ENCODE measurements at places on chromosomes 13 and 19.

GRCh38 chr13:63107179-63107943 lies 1691.7 kb upstream of the PCDH20 start:
- H3K36me3 ChIP-seq, result no peaks in the 10 kb centered on the region
- no peak overlapping the region for H3K4me3 ChIP-seq
- no peak overlapping the region for H3K27ac ChIP-seq
- no peak for DNase-seq

DNA sequence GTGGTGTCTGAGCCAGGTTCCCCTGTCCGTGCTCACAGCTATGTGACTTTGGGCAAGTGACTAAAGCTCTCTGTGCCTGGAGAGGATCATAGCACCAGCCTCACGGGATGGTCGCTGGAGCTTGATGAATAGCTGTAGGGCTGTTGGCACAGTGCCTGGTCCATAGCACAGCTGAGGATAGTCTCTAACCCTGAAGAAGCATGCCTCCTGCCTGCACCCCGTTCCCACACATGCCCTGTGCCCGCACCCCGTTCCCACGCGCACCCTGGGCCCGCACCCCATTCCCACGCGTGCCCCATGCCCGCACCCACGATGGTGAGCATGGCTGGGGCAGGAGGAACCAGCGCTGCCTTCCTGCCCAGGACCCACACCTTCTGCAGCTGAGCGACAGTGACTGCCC lies 63.7 kb upstream of the F7 start:
- no peaks in the 10 kb centered on the region for H3K4me1 ChIP-seq
- no peaks in the 10 kb centered on the region for H3K36me3 ChIP-seq
- H3K27ac ChIP-seq, result peak overlapping the region; percentile 2
- H3K27me3 ChIP-seq, result no peaks in the 10 kb centered on the region
- no peak overlapping the region for H3K4me3 ChIP-seq

DNA sequence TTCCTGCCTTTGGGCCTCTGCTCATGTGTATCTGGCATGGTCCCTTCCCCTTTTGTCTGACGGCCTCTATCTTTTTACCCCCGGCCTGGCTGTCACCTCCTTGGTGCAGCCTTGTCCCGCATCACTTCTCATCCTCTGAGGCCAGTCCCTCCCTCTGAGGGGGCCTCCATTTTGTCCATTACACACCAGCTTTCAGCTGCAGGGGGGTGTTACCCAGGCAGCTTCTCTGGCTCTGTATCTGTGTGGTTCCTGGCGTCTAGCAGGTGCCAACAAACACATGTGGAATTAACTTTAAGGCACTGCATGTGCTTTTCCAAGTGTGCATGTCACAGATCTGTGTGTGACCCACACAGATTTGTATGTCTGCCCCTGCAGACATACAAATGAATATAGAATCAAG lies 52.4 kb downstream of the LYL1 start:
- peaks cover 99% of the 10 kb centered on the region for H3K4me1 ChIP-seq
- no peak for DNase-seq
- H3K36me3 ChIP-seq, result no peaks in the 10 kb centered on the region
- peak overlapping the region; percentile 100 for H3K27ac ChIP-seq

DNA sequence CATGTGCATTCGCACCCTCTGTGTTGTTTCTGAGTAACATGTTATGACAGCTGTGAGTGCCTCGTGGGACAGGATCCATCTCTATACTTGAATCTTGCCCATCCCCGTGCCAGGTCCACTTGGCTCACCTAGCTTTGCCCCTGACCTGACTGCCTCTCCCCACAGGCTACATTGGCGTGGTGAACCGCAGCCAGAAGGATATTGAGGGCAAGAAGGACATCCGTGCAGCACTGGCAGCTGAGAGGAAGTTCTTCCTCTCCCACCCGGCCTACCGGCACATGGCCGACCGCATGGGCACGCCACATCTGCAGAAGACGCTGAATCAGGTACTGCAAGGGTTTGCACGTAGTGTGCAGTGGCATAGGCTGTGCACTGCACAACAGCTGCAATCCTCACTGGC lies 53.2 kb downstream of the TMED1 start:
- no peak for DNase-seq
- no peaks in the 10 kb centered on the region for H3K27me3 ChIP-seq
- no peak overlapping the region for H3K27ac ChIP-seq
- H3K4me1 ChIP-seq, result peaks cover 4% of the 10 kb centered on the region

GRCh38 chr13:32471187-32471922 lies 43.4 kb upstream of the N4BP2L1 start:
- no peaks in the 10 kb centered on the region for H3K36me3 ChIP-seq
- no peak for DNase-seq
- H3K27ac ChIP-seq, result peak overlapping the region; percentile 15

DNA sequence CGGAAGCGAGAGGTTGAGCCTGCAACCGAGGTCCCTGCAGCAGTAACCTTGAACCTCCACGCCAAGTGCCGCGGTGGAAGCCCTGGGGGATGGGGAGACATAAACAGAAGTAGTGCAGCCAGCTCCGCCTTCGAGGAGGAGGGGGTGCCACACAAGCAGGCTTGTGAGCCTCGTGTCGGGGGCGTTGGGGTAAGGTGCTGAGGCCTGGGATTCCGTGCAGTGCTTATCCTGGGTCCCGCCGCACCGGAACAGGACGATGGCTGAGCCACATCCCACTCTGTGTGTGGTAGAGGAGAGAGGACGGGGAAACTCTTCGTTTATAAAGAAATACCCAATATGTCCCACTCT lies 51.0 kb downstream of the SOX1 start:
- H3K4me1 ChIP-seq, result no peaks in the 10 kb centered on the region
- H3K4me3 ChIP-seq, result no peak overlapping the region
- H3K27me3 ChIP-seq, result no peaks in the 10 kb centered on the region
- no peak for DNase-seq

DNA sequence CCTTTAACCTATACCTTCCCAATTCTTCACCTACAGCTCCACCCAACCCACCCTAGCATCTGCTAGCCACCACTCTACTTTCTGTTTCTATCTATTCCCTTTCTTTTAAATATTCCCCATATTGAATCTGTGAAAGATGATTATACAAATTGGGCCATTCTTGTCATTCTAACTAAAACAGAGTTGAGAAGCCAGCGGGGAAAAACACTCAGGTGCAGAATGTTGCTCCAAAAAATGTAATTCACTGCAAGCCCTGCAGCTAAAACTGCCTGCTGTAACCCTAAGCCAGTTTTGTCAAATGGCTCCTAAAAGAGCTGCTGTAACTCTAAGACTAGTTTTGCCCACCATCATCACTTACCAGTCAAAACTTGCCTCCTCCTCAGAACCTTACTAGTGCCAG lies 1468.6 kb upstream of the MIR17HG start:
- H3K4me1 ChIP-seq, result no peaks in the 10 kb centered on the region
- no peak overlapping the region for H3K27ac ChIP-seq
- no peaks in the 10 kb centered on the region for H3K27me3 ChIP-seq
- no peak for DNase-seq
